ENCODE measurements at places on chromosomes 1 and 21. TPM values are rescaled to one million over a fixed set of nuclear protein-coding genes. Genes with fewer than 3 reads are reported as not detected.

- H3K4me1 ChIP-seq: peaks cover 23% of the 10 kb centered on the region
- H3K27me3 ChIP-seq: no peaks in the 10 kb centered on the region
- H3K27ac ChIP-seq: no peak overlapping the region
- H3K4me3 ChIP-seq: no peak overlapping the region
Measured at GRCh38 chr1:235203428-235203827, 42.4 kb upstream of the RBM34 start.

GRCh38 chr21:41894922-41895557 is 15.9 kb upstream of the PRDM15 start:
- H3K36me3 ChIP-seq: no peaks in the 10 kb centered on the region
- peaks cover 22% of the 10 kb centered on the region for H3K4me1 ChIP-seq
- no peak overlapping the region for H3K4me3 ChIP-seq
- H3K27me3 ChIP-seq: no peaks in the 10 kb centered on the region

IFI44L gene
- total RNA-seq: 16.7 TPM

- no peak overlapping the region for H3K27ac ChIP-seq
- peaks cover 7% of the 10 kb centered on the region for H3K4me1 ChIP-seq
- H3K27me3 ChIP-seq: no peaks in the 10 kb centered on the region
- no peaks in the 10 kb centered on the region for H3K36me3 ChIP-seq
- DNase-seq: no peak
- no peak overlapping the region for H3K4me3 ChIP-seq
Measured at GRCh38 chr1:113192980-113193379, 120.0 kb downstream of the LRIG2 start.

DNA sequence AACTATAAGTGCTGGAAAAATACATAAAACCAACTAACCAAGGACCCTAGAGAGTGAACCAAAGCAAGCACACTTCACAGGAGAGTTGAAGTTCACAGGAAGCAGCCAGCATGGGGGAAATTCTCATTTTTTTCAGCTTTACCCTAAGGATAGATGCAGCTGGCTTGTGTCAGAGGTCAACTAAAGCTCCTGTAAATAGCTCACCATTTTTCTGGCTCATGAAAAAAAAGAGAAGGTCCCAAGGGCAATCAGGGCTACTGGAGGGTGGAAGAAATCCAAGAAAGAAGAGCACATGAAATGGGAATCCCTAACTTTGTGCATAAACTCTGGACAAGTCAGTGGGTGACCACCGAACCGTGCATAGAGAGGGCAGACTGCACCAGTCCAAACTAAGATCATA is 58.3 kb downstream of the KCNJ15 start:
- no peaks in the 10 kb centered on the region for H3K36me3 ChIP-seq
- DNase-seq: no peak
- H3K27me3 ChIP-seq: peaks cover 6% of the 10 kb centered on the region
- no peaks in the 10 kb centered on the region for H3K4me1 ChIP-seq
- no peak overlapping the region for H3K27ac ChIP-seq
- no peak overlapping the region for H3K4me3 ChIP-seq

KCNJ9 gene
- total RNA-seq: not detected

C1QTNF12 gene
- total RNA-seq: 4.1 TPM

DNA sequence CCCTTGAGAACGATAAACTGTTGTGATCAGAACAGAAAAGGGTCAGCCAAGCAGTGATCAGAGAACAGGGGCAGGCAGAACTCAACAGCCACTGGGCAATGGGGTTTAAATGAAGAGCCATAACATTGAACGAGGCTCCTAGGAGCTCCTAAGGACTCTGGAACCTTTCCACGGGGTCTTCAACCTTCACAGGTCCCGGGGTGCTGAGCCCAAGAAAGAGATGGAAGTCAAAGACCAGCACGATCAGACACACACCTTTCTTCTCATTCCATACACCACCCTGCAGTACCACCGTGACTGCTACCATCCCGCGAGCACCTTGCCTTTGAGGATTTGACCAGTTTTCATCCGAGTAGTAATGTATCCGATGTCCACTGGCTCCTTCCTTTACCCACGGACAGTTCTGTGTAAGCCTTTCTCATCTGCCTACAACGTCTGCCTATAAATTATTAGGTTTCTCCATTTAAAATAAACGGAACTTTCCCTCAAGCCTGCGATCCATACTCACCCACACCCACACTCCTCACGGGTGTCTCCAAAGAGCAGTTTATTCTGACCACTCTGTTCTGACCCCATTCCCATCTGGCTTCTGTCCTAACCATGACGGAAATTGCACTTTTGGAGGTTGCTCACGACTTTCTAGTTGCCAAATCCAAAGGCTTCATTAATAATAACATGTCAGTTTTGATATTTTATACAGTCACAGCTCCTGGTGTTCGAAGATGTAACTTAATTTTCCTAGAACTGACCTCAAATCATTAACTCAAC is 16.8 kb upstream of the HHAT start:
- no peak overlapping the region for H3K27ac ChIP-seq
- peaks cover 6% of the 10 kb centered on the region for H3K4me1 ChIP-seq
- H3K36me3 ChIP-seq: no peaks in the 10 kb centered on the region
- no peak overlapping the region for H3K4me3 ChIP-seq
